ENCODE measurements at places on chromosomes 4 and X.

GRCh38 chr4:26061248-26061986 is 147.4 kb downstream of the SMIM20 start:
- DNase-seq: no peak

- no peak for DNase-seq
These were observed 108.8 kb downstream of the GPR143 start for GRCh38 chrX:9656871-9657270.

DNA sequence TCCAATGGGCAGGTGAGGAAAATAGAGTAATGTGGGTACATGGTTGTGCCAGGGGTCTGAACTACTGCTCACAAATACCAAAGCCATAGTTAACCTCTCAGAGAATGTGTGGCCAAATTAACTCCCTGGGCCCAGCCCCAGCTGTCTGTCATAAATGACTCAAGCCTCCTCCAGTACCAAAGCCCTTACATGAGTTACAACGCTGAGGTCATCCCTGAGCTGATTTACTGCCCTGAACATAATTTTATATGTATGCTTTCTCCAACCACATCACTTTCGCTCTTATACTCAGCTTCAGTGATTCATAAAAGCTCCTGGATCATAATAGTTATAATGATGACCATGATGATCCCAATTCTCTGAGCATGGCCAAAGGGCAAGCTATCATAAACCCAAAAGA is 283.9 kb downstream of the NKX6-1 start:
- DNase-seq: no peak

DNA sequence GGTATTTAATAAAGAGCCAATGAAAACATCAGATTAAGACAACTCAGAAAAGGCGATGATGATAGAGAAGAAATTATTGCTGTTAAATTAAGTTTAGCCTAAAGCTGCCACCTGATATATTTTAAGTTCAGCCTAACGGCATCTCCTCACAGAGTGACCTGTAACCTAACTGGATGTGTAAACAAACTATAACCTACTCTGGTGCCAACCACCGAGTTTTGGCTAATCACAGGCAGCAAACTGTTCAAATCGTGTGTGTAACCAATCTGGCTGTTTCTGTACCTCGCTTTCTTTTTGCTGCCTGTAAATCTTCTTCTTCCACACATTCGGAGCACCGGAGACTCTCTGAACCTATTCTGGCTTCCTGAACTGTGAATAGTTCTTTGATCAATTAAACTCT is 37.8 kb upstream of the MED14 start:
- DNase-seq: no peak

DNA sequence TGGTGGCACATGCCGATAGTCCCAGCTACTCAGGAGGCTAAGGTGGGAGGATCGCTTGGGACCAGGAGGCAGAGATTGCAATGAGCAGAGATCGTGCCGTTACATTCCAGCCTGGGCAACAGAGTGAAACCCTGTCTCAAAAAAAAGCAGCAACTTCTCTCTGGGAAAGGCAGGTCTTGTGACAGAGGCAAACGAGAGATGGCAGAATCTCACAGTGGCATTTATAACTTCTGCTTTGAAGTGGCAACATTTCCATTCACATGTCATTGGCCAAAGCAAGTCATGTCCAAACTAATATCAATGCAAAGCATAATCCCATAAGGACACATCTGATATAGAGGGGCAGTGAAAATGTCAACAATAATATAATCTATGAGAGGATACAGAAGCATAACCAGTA is 79.8 kb downstream of the PPEF2 start:
- DNase-seq: no peak

DNA sequence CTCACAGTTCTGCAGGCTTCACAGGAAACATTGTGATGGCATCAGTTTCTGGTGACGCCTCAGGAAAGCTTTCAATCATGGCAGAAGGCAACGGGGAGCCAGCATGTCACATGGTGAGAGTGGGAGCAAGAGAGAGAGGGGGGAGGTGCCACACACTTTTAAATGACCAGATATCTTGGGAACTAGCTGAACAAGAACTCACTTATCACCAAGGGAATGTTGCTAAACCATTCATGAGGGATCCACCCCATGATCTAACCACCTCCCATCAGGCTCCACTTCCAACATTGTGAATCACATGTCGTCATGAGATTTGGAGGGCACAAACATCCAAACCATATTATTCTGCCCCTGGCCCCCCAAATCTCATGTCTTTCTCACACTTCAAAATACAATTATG is 43.3 kb upstream of the GPR173 start:
- DNase-seq: no peak

GRCh38 chrX:18886005-18886343 is 97.9 kb downstream of the PHKA2 start:
- DNase-seq: no peak

- no peak for DNase-seq
These were observed 126.7 kb upstream of the OTUD4 start for GRCh38 chr4:145307120-145307519.

DNA sequence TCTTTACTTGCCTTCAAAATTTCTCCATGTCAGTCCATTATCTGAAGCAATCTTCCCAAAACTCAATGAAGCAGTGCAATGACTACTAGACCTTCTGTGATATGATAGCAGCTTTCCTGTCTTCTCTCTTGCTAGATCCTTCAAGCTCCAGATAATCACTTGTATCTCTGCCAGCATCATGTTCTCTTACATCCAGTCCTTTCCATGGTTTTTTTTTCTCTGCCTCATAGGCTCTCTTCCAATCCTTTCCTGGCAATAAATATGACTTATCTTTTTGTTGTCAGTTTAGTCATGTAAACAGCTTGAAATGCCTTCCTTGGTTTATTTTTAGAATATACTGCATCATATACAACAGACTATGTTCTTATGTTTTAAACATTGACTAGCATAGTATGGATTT is 193.5 kb downstream of the CFAP299 start:
- DNase-seq: no peak

DNA sequence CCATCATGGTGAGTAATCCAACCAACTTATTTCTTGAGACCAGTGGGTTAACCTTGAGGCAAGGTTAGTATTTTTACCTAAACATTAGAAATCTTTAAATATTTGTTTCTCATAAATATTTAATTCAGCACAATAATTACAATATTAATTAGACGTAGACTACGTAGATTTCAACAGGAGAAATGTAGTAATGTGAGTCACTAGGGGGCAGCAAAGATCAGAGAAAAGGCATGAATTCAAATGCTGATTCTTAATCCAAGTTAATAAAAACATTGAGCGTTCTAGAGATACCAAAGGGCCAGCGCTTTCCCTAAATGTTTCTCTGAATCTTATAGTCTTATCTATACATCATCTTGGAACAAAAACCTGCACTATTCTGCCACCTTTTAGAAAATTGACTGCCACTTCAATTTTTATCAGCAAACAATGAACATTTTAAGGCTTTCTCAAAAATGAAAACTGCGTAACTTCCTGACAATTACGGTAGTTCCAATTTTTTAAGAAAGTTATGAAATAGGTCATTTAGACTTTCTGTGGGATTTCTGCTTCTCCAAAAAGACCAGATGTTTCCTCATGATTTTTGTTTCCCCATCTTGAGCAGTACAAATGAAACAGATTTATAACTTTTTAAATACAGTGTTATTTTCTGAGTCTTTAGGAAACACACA is 180.7 kb downstream of the GASK1B start:
- no peak for DNase-seq

- no peak for DNase-seq
These were observed 85.4 kb downstream of the DCHS2 start for GRCh38 chr4:154406018-154406795.

- no peak for DNase-seq
These were observed 58.5 kb upstream of the ANKRD17 start for GRCh38 chr4:73317092-73317491.

GRCh38 chr4:140774956-140775355 is 18.8 kb upstream of the TBC1D9 start:
- no peak for DNase-seq

DNA sequence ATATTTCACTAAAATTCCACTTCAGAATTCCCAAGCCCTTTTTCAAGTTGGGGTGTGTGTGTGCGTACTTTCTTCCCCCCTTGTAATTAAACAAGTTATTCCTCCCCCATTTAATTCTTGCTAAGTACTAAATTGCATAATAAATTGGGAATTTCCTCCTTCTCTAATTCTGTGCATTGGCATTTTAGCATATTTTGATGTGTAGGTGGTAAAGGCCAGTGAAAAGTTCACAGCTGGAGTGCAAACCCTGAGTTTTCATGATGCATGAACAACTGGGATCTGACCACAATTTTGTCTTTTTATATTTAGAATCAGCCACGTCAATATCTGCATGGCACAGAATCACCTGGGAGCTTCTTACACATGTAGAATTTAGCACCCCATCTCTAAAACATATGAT is 18.5 kb downstream of the ANXA3 start:
- DNase-seq: no peak

DNA sequence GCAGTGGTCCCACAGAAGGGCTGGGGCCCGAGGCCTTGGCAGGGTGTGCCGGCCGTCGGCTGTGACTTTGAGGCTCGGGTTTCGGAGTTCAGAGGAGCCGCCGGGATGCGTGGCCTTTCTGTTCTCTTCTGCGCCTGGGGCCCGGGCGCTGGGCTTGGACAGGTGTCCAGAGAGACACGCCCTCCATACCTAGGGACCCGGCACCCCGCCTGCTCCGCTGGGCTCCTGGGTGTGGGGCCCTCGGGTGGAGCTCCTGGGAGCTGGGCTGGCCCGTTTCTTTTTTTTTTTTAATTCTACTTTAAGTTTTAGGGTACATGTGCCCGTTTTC is 11.3 kb downstream of the FGFRL1 start:
- DNase-seq: no peak

- DNase-seq: peak; percentile 90
These were observed 32.8 kb downstream of the ABCE1 start for GRCh38 chr4:145130788-145131399.

DNA sequence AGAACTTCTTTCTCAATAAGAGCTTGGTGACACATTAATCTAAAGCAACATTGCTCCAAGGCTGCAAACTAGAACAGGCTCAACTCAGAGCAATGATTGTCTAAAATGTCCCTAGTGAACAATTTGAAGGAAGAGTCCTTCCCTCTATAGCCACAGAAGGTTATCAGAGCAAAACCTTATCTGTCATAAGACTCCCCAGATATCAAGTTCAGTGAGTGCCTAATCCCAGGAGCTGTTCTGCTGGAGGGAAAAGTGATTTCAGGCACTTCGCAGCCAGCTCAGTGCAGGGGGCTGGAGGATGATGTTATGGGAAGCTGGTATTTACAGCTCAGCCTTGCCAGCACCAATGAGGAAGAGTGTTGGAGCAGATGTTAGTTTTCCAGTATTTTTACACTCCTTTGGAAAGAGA is 497.5 kb downstream of the INPP4B start:
- no peak for DNase-seq

DNA sequence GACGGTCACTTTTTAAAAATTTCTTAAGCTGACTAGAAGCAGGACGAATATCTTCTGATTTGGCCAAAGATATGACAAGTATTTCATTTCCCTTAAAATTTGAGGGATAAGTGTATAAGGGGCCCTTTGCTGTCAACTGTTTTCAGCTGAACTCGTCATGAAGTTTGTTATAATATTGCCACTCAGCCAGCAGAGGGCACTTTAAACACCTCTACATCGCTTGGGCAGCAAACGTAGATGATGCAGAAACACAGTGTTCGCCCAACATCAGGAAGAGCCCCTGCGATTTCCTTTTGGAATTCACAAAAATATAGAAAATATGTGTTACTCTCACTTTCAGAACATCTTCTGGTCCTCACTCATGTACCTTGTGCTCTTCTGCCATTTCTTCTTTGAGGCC is 435.7 kb upstream of the FMR1 start:
- DNase-seq: no peak

DNA sequence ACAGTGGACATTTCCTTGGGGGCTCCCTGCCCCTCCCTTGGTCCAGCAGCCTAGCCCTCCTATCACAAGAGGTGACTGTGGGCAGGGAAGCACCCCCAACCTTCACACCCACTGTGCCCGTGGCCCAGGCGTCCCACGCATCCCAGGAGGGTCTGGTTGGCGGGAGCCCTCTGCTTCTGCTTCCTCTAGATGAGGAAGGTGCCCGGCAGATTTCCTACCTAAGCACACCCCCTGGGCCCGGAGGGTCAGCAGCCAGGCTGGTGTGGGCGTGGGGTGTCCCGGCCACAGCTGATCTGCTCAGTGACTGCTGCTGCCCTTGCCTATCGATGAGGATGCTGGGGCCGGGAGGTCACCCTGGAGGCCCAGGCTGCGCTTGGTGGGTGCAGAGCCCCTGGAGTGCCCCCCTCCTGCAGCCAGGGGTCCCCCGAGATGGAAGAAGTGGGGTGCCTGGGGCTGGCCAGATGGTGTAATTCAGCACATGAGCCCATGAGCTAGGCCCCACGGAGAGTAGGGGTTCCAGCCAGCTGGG is 12.2 kb downstream of the SH3BP2 start:
- DNase-seq: no peak

DNA sequence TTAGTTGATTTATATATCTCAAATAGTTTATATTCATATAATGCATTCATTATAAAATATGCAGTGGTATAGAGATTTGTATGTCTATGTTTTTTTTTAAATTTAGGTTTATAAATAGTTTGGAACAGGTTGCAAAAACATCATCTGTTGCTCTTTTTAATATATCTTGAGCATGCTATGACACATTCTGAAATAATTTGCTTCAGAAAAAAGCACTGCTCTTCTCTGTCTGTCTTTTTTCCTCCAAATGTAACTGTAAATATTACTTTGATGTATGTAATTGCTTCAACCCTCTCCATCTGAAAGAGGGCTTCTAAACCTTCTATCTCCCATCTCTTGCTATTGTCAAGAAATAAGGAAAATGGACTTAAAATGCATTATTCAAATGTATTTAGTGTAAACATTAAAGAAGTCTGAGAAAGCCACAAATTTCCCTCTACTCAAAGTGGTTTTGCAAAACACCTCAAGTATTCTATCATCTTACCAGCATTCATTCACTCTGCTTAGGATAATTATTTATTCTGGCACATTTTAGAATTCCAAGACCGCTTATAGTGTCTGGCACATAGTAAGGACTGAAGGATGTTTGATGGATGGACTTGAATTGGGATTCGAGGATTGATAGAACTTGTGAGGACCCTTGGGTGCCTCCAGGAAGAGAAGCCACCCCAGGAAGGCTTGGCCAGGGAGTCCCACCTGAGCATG is 87.8 kb downstream of the CLNK start:
- DNase-seq: no peak

DNA sequence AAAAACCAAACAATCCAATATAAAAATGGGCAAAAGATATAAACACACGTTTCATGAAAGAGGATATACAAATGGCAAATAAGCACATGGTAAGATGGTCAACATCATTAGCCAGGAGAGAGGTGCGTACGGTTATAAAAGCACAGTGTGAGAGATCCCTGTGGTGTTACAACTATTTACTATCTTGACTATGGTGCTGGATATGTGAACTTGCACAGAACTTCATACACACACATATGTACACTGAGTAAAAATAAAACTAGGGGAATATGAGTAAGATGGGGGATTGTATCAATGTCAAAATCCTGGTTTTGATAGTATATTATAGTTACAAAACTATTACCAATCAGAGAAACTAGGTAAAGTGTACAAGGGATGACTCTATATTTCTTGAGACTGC is 8.4 kb downstream of the FBXO8 start:
- DNase-seq: no peak

- DNase-seq: peak; percentile 31
These were observed 1.5 kb upstream of the ASMTL start for GRCh38 chrX:1453951-1454785.

- no peak for DNase-seq
These were observed 47.8 kb upstream of the SETD7 start for GRCh38 chr4:139603576-139604410.

GRCh38 chrX:148574237-148574973 is 74.0 kb downstream of the AFF2 start:
- no peak for DNase-seq

- DNase-seq: no peak
These were observed 21.2 kb downstream of the PTTG2 start for GRCh38 chr4:37981425-37981824.
